ENCODE measurements at places on chromosomes 16 and 17.

DNA sequence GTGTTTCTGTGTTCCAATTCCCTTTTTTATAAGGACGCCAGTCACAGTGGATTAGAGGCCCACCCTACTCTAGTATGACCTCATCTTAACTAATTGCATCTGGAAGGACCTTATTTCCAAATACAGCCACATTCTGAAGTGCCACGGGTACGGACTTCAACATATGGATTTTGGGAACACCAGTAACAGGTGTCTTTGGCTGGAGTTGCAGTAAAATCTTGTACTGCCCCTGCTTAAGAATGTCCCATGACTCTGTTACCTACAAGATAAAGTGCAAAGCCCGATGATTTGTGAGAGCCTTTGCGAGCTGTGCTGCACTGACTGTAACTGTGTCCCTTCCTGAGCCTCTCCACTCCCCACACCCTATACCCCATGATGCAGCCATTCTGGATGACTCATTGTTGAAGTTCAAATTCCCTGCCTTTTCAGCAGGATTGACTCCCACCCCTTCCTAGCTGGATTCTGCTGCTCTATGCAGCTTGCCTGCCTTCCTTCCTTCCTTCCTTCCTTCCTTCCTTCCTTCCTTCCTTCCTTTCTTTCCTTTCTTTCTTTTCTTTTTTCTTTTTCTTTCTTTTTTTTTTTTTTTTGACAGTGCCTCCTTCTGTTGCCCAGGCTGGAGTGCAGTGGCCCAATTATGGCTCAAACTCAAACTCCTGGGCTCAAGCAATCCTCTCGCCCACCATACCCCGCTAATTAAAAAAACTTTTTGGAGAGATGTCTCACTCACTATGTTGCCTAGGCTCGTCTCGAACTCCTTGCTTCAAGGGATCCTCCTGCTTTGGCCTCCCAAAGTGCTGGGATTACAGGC, 2.1 kb downstream of the HCRT start:
- no peak for DNase-seq

DNA sequence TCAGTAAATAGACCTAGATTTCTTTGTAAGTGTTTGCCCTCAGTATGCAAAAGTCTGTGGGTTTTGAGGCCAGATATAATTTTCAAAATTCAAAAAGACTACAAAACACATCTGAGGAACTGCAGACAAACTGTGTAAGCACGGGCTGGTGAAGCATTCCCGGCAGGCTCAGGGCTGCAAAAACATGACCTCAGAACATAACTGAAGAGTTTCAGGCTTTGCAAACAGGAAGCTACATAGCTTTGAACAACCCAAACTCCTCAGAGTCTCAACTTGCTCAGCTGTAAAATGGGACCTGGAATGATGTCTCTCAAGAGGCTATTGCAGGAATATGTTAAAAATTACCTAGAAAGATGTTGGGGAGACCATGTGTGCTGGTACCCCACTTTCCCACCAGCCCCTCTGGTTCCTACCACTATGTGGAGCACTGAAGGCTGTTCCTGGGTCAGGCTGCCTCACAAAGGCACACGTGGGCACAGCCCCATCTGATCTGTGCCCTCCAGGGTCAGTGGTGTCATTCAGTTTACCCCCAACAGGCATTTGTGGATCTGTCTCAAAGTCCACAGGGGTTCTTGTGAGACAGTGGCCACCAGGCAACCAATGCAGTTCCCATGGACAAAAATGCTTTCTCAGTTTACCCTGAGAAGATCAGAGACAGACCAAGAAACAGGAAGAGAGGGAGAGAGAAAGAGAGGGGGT, 72.9 kb downstream of the CREBBP start:
- no peak for DNase-seq

GRCh38 chr17:74569020-74570003, 2.0 kb upstream of the CD300H start:
- DNase-seq: no peak

- DNase-seq: no peak
Observed at GRCh38 chr17:66524877-66525276, 222.5 kb downstream of the PRKCA start.

DNA sequence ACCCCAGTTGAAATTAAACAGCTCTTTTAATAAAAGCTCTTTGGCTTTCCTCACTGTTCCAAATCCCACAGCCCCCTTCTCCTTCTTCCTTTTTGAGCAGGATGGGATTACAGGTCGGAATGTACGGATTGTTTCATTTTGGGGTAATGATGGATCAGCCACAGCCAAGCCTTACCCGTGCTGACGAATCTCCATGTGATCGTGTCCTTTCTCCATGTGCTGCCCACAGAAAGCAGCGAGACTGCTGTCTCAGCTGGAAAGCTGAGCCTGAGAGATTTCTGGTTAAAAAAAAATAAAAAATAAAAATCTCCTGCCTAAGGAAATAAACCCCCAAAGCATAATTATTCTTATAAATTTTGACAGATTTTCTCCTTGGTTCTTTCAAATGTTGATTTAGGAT, 276.6 kb downstream of the CPPED1 start:
- no peak for DNase-seq

DNA sequence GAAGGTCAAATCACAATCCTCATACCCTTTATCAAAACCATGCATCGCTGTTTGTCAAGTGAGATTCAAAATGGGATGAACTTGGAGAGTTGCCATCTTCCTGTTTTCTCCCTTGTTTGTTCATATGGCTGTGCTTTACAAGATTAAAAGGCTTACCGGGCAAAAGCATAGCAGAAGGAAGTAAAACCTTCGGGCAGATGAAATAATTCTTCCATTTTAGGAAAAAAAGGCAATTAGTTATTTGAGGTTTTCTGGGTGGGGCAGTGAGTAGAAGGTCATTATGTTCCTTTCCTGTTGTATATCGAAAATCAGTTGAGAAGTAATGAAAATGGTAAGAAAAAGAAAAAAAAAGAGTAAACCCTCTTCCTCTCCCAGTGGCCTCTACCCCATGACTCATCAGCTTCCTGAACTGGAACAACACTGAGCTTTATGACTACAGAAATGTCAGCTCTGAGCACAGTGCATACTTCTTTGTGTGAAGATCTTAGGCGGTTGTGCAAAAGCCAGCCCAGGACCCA, 369.2 kb downstream of the CDH13 start:
- no peak for DNase-seq

GRCh38 chr17:19541445-19541844, 7.8 kb downstream of the SLC47A1 start:
- no peak for DNase-seq

DNA sequence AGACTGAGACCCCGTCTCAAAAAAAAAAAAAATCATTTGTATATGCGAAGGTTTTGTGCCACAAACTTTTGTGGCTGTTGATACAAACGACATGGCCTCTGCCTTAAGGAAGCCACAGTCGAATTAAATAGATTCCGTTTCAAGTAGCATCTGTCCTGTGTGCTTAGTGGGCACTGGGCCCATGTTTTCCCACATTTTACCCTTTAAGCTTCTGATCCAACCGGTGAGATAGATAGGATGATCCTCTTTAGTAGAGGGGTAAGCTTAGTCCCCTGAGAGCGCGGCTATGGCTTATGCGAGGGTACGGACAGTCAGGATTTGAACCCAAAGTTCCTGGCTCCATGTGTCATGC, 776 bp upstream of the TMEM219 start:
- DNase-seq: no peak

DNA sequence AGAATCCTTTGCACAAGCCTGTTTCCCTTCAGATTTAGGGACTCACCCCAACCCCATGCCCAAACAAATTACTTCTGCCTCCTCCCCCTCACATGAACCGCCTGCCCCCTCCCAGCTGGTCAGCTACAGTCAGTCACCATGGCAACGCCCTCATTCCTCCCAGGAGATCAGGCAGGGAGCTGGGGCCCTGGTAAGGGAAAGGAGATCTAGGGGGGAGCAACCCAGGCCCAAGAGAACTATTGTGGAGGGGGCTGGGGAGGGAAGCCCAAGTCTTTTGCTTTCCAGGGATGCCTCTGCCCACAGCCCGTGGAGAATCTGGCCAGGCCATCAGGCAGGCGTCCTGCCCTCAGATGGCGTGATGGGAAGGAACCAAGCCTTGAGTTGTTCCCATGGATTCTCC, 2.8 kb downstream of the FAM171A2 start:
- peak; percentile 57 for DNase-seq

Measured in SK-N-DZ (cell line).